ENCODE measurements at places on chromosomes 13 and 19.
A peak's percentile ranks its signal among the peaks of the same experiment; 100 is the strongest.

DNA sequence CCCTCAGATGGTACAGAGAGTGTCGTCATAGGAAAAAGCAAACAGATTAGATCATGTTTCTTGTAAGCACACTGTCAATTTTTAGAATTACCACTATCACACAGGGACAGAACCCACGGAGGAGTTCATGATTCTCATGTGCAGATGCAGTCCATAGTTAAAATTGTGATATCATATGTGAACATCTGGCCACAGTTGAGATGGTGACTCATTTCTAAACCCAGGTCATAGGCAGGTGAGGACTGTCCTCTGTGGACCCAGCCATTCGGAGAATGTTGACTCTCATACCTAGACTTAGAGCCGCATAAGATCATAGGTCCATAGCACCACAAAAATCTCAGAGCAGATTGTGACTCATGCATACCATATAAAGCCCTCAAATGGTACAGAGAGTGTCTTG, 17.8 kb upstream of the ZNF730 start:
- peak; percentile 2 for DNase-seq

DNA sequence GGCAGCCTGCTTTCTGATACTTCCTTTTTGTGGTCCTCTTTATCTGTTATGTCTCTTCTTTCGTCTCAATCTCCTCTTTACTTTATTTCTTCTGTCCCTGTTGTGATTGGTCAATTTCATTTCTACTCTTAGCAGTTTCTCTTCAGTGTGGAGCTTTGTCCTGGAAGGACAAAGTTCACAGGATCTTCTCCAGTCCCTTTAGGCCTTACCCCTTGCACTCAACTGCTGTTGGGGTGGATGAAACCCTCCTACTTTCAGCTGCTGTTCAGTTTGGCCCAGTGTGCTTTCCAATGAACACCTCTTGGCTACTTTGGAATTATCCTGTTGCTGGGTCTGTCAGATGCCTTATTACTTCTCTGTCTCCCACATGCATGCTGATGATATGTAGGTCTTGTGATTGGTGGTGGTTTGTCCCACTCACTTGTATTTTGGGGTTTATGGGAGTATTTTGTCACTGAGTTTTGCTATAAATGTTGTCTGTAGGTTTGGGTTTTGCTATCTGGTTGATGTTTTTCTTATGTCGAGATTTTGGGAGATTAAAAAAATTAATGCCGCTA, 24.8 kb downstream of the WDR62 start:
- no peak for DNase-seq

DNA sequence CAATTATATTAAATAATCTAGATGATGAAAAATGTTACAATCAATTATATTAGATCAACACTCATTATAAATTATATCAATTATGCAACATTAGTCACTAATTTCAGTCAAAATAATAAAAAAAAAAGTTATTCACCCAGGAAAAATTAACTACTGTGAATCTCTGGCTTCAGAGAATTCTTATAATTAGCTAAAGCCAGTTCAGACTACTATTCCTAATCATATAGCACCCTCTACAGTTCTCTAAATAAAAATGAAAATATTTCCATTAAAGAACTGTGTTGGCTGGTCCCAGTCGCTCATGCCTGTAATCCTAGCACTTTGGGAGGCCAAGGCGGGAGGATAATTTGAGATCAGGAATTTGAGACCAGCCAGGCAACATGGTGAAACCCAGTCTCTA, 33.0 kb downstream of the XPO4 start:
- peak; percentile 16 for DNase-seq

- DNase-seq = peak; percentile 44
Observed at GRCh38 chr19:4267101-4267900, 11.8 kb upstream of the SHD start.

GRCh38 chr13:29362849-29363604, 232.5 kb downstream of the SLC7A1 start:
- peak; percentile 54 for DNase-seq

GRCh38 chr13:40315416-40316064, 350.9 kb downstream of the FOXO1 start:
- DNase-seq = peak; percentile 22

GRCh38 chr13:74273581-74273980, 139.4 kb upstream of the KLF12 start:
- no peak for DNase-seq

DNA sequence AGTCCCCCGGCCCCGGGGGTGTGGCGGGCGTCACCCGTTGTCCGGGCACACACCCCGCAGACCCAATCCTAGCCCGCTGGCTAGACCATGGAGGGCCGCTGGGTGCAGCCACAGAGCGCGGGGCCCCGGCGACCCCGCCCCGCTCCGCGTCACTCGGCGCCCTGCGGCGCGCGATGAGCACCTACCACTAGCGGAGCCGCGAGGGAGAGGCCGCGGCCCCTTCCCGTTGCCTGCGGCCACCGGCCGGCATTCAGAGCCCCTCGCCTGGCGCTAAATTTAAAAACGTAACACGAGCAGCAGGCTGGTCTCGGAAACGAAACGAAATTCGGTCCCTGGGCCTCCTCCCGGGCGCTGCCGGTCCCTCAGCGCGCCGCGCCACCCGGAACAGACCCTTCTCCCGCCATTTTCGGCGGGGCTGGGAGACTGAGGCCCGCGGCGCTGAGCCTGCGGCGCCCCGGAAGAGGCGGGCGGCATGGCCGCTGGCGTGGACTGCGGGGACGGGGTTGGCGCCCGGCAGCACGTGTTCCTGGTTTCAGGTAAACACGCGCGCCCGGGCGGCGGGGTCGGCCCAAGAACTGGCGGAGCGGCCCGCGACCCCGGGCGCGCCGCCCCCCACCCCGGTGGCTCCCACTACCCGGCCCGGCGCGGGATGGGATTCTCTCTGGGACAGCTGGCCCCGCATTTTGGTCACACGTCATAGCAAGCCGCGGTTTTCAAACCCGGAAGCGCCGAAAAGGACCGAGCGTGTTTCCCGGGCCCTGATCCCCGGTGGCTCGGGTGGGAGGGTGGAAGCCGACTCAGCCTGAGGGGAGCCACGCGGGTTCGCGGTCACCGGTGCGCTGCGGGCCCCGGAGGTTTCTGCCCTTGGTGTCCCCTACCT, at the start of gene RNASEH2B:
TSS of gene RNASEH2B (plus strand) at position 187 of the 880 bp plus-strand sequence. CDS start at position 473, 286 bp downstream.
- DNase-seq = peak; percentile 44

DNA sequence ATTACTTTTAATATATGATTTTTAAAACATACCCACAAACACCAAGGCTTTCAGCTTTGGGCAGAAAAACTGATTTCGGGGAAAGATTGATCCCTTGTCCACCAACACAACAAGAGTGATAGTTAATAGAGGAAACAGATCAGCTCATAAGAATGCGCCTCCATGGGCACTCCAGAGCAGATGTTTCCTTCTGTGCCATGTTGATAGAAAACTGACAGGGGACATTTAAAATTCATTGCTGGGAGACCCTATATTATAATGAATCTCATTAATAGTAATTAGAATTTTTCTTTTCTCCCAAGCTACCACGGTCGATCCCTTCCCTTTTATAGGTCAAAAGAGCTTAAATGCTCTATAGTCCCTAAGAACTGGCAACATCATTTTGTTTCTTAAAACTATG, 431.2 kb downstream of the IRS2 start:
- DNase-seq = no peak

DNA sequence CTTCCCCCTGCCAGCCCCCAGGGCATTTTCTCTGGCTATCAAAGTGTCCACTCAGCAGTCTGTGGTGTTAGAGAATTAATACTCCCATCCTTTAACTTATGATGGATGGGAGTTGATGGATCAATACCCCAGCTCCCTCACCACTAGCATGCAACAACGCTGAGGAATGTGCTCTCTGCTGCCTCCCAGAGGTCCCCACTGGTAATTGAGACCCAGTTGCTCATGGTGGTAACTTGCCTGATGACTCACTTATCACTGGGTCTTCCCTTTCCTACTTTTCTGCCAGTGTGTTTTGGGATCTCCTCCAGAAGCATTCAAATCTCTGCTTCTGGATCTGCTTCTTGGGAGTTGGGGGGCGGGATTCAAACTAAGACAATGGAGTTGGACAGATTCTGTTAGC, 20.3 kb upstream of the CACNA1A start:
- DNase-seq = no peak

- DNase-seq = peak; percentile 54
Observed at GRCh38 chr13:45119469-45119990, 780 bp upstream of the GTF2F2 start.

GRCh38 chr19:34734537-34735103, 577 bp downstream of the ZNF181 start:
- DNase-seq = peak; percentile 93

- DNase-seq = no peak
Observed at GRCh38 chr13:28671126-28671792, 12.3 kb downstream of the POMP start.

GRCh38 chr13:36858290-36858689, 39.3 kb downstream of the RFXAP start:
- DNase-seq = peak; percentile 63

DNA sequence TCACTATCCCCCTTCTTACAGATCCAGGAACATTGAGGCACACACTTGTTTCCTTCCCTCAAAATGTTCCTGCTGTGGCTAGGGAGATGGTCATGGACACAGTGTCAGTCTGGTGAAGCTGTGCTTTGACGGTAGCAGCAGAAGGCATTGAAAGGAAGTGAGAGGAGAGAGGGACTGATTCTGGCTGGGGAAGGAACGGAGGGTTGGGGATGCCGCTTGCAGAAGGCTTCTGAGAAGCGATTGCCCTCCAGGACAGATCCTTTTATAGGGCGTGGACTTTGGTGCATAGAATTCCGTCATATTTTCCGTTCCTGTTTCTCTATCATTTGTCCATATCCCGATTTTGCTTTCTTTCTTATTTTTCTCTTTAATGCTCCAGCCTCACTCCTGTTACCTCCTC, 14.1 kb upstream of the MYH14 start:
- DNase-seq = no peak
